ENCODE measurements at places on chromosomes 7 and 10.

GRCh38 chr7:12896316-12896715 is 208.9 kb downstream of the ARL4A start:
- no peak for DNase-seq

GRCh38 chr10:124470544-124471434 is 9.2 kb downstream of the LHPP start:
- no peak for DNase-seq

DNA sequence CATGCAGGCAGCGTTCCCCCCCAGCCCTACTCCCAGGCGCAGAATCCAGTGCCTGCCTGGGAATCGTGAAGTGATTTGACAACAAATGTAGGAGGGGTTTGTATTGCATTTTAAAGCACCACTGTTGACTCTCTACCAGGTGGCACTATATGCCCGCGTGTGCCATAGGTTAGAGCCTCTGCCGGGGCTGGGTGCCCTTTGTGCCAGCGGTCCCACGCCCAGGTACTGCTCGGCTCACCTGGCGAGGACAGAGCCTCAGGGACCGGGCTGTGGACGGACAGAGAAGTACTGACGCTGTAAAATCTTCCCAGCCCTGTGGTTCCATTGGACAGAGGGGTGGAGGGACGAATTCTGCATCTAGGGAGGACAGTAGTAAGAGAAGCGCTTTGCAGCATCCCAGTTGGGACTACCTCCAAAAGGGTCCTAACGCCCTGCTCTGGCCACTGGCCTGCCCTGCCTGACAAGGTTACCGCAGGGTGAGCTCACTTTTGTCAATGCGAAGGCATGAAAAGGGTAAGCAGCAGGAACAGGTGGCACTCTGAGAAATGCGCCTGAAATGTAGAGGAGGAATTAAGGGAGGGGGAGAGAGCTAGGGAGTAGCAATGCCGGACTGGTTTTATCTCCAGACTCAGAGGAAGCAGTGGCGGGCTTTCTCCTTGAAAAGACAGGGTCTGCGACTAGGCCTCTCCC is 788 bp upstream of the CACNA2D1 start:
- DNase-seq: peak; percentile 46

DNA sequence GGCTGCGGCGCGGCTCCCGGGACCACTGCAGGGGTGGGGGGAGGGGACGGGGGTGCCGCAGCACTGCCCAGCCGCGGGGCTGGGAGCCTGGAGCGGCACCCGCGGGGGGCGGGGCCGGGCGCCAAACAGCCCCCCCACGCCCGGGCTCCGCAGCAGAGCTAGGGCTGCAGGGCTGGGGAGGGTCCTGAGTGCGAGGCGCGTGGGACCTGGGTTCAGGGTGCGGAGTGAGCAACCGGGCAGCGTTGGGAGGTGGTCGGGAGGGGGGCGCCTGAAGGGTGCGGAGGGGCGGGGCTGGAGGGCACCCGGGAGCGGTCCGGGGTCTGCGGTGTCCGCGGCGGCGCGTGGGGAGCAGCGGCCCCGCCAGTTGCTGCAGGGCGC is 528 bp downstream of the CAMK2G start:
- no peak for DNase-seq

DNA sequence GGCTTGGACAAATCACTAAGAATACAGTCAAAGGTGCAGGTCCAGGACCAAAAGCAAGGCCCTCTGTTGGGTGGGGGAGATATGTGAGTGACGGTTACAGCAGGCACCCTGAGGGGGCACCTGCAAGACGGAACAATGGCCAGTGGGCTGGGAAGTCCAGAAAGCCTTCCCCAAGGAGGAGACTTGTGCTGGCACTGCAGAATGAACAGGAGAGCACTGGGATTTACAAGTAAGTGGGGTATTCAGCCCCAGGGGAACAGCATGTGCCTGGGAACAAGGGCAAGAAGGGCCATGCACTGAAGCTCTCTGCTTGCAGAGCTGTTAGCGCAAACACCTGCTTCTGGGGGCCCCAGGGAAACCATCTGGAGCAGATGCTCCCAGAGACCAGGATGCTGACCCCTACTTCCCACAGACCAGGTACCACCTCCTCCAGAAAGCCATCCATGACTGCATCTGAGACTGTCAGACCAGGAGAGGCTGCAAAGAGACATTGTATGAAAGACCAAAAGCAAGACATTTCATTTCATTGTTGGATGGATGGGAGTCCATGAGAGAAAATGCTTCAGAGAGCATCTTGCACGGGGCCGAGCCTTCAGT is 24.6 kb upstream of the ZMIZ1 start:
- no peak for DNase-seq

- DNase-seq: no peak
Measured at GRCh38 chr10:73586583-73586984, 4.6 kb downstream of the USP54 start.

DNA sequence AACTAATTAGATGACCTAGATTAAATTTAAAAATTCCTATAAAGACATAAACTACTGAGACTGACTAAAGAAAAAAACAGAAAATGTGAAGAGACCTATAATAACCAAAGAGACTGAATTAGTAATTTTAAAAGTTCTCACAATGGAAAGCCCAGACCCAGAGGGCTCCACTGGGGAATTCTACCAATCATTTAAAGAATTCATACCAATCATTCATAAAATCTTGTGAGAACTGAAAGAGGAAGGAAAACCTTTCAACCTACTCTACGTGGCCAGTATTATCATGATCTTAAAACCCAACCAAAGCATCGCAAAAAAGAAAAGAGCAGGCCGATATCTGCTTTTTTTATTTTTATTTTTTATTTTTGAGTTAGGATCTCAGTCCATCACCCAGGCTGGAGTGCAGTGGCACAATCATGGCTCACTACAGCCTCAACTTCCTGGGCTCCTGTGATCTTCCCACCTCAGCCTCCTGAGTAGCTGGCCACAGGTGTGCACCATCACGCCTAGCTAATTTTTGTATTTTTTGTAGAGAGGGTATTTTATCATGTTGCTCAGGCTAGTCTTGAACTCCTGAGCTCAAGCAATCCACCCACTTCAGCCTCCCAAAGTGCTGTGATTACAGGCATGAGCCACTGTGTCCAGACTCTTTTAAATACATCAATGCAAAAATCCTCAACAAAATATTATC is 48.6 kb downstream of the DGKI start:
- no peak for DNase-seq

- peak; percentile 28 for DNase-seq
Measured at GRCh38 chr7:5997210-5997808, 11.5 kb downstream of the PMS2 start.

- DNase-seq: no peak
Measured at GRCh38 chr7:72335561-72336381, 76.4 kb downstream of the CALN1 start.

DNA sequence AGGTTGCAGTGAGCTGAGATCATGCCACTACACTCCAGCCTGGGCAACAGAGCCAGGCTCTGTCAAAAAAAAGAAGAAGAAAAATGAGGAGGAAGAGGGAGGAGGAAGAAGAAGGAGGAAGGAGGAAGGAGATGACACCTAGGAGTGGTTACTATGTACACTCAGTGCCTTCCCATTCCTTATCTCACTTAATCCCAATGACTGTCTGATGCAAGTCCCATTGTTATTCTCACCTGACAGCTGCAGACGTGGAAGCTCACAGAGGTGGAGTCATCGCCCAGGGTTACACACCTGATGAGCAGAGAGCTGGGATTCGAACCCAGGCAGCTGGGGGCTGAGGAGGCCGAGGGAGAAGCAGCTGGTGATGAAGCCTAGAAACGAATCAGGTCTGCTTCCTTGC is 258.8 kb downstream of the SNX10 start:
- DNase-seq: no peak

- DNase-seq: no peak
Measured at GRCh38 chr7:41148521-41148951, 554.4 kb downstream of the INHBA start.

DNA sequence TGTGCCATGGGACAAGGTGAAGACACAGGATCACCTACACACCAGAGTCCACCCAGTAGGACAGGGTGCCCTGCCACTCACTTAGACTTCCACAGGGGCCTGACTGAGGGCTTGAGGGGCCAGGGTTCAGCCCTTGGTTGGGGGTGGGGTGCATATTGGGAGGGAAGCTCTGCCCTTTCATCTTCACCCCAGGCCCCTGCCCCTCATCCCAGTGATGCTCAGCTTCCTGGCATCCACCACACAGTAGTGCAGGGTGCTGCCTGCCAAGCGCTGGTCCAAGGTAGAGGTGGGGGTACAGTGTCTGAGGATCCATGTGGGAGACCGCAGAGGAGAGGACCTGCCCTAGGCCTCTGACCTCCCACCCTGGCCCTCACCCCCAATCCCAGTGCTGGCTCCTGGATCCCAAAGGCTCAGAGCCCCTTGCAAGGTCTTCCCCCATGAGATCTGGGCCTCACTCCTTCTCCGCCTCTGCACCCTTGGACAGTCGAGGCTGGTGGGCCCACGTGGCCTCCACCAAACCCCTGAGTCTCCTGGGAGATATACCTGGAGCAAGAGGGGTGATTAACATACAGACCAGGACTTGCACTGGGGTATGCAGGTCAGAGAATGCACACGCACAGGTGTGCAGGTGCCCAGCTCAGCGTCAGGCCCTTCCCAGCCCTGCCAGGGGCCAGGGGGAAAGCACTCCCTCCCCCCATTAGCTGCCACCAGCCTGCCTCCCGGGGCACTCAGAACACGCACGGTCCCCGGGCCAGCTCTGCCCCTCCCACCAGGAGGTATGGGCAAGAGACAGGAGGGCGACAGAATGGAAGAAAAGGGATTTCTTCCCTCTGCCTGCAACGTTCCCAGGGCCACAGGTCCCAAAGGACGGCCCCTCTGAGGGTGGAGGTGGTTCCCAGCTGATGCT is 8.6 kb upstream of the IRF5 start:
- no peak for DNase-seq

DNA sequence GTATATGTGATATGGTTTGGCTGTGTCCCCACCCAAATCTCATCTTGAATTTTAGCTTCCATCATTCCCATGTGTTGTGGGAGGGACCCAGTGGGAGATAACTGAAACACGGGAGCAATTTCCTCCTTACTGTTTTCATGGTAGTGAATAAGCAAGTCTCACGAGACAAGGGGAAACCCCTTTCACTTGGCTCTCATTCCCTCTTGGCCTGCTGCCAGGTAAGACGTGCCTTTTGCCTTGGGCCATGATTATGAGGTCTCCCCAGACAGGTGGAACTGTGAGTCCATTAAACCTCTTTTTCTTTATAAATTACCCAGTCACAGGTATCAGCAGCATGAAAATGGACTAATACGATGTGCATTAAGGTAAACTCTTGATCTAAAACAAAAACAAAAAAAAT is 357.1 kb upstream of the AOAH start:
- no peak for DNase-seq

DNA sequence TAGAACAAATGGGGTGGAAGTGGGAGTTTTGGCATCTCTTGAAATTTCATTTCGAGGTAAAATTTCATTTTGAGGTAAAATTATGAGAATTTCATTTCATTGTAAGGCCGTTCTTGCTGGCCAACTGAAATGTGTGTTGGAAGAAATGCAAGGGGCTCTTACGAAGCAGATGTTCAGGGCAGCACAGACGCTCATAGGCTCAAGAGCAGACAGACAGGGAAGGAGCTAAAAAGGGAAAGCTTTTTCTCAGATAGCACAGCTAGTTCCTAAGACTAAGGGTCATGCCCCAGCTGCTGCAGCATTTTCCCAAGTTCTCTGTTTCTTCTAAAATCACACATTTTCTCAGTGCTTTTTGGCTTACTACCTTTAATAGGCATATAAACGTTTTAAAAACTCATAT is 65.1 kb upstream of the SFMBT2 start:
- DNase-seq: no peak

GRCh38 chr7:123746055-123746454 is 2.7 kb downstream of the WASL start:
- no peak for DNase-seq

DNA sequence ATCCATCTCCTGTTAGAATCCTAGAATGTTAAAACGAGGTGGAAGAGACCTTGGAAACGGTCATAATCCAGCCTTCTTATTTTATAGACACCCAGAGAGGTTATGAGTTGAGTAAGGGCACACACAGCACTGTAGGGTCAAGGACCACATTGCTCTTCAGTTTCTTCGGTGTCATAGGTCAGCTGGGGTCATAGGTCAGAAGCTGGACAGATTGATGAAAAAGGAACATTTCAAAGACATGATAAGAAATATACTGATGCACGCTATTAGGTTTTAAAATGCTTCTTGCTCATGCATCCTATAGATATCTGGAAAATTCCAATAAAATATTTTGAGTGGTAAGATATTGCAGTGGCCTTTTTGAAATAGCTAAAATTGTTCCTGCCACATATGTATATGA is 60.0 kb upstream of the BMS1 start:
- DNase-seq: no peak

GRCh38 chr7:32941681-32942414 is 15.4 kb upstream of the FKBP9 start:
- DNase-seq: peak; percentile 30

- DNase-seq: no peak
Measured at GRCh38 chr7:138377306-138377705, 82.8 kb upstream of the TRIM24 start.

- no peak for DNase-seq
Measured at GRCh38 chr10:78176320-78177317, 143.0 kb downstream of the RPS24 start.

DNA sequence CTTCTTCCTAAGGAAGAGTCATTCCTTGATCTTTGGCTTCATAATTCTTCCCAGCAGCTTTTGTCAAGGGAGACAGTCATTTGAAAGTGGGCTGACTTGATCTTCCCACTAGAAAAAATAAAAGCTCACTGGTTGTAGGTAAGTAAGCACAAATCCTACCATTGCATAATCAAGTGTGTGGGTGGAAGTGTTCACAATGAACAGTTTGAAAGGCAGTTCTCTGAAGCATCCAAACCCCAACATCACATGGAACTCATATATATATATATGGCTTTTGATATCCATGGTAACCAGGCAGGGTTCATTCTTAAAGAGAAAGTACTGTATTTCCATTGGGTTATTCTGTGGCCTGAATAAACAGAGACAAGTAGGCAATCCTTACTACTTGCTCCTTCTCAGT is 51.6 kb downstream of the ARMH3 start:
- DNase-seq: no peak

DNA sequence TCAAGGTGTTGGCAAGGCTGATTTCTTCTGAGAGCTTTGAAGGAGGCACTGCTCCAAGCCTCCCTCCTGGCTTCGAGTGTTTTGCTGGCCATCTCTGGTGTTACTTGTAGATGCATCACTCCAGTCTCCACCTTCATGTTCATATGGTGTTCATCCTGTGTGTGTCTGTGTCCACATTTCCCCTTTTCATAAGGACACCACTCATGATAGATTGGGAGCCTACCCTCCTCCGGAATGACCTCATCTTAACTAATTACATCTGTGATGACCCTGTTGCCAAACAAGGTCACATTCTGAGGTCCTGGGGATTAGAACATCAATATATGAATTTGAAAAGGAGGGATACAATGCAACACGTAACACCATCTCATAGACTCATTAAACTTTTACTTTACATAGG is 119.0 kb downstream of the CREB5 start:
- no peak for DNase-seq

Measured in NCI-H510A (cell line).